ENCODE measurements at places on chromosomes 11 and 22.
A peak's percentile ranks its signal among the peaks of the same experiment; 100 is the strongest.

GRCh38 chr11:71477641-71478527, 24.9 kb downstream of the NADSYN1 start:
- no peak for DNase-seq

DNA sequence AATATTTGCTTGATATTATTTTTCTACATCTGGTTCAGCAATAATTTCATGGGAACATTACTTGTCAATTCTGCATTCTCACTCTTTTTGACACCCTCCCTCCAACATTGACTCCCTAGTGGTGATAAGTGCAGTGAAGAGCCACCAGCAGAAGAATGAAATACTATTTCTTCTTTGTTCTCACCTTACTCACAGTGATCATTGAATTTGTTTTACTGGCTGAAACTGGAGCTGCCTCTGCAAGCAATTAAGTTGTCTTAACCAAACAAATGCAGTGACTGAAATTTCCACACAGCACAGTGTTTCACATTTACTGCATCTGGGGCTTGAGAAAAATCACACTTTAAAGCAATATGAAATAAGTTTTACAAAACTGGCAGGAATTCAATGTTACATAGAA, 189.8 kb downstream of the JRKL start:
- no peak for DNase-seq

DNA sequence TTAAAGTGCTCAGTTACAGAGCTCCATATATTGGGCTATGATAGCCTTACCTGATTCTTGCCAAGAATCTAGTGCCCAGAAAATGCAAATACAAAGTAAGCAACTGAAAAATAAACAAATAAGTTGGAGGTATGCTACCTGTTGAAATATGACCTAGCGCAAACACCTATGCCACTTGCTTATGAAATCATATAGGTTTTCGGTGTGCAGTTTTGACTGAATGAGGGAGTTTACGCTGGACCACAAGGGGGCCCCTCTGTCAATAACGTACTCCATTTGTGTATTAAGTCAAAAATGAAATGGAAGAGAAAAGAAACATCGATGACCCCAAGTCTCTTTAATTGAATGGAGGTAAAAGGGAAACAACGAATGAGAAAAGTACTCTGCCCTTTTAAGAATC, 84.9 kb upstream of the TRIM77 start:
- DNase-seq: no peak

GRCh38 chr11:111446404-111447111, 65.6 kb downstream of the BTG4 start:
- DNase-seq: peak; percentile 80

- no peak for DNase-seq
Observed at GRCh38 chr11:102950622-102951081, 4.9 kb downstream of the MMP13 start.

DNA sequence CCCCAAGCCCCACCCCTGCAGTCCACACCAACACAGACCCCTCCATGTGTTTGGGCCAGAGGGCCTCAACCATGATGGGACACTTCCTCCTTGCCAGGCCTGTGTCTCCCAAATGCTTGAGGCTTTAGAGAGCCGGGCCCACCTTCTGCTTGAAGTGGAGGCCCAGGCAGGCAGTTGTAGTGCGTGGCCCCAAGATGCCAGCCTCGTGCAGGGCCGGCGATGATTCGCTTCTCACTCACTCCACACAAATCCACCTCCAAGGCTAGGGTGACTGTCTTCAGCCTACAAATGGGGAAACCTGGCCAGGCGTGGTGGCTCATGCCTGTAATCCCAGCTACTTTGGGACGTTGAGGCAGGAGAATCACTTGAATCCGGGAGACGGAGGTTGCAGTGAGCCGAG, 5.7 kb downstream of the PRR5 start:
- no peak for DNase-seq

- no peak for DNase-seq
Observed at GRCh38 chr22:17965538-17966402, 58.6 kb downstream of the MICAL3 start.

DNA sequence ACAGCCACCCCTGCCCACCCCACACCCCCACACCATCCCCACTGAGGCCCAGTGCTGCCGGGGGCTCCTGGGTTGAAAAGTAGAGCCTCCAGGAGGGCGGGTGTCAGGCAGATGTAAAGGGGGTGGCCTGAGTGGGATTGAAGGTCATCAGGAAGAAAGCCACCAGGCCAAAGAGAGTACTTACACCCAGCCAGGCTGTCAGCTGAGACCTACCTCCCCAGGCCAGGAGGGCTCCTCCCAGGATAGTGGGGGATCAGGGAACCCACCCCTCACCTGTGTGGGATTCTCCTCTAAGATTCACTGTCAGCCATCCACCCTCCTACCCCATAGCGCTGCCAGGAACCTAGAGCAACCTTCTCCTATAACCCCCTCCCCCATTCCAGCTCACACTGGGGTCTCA, 17.2 kb upstream of the FCHSD2 start:
- no peak for DNase-seq

- no peak for DNase-seq
Observed at GRCh38 chr11:100756559-100756958, 69.5 kb downstream of the ARHGAP42 start.

DNA sequence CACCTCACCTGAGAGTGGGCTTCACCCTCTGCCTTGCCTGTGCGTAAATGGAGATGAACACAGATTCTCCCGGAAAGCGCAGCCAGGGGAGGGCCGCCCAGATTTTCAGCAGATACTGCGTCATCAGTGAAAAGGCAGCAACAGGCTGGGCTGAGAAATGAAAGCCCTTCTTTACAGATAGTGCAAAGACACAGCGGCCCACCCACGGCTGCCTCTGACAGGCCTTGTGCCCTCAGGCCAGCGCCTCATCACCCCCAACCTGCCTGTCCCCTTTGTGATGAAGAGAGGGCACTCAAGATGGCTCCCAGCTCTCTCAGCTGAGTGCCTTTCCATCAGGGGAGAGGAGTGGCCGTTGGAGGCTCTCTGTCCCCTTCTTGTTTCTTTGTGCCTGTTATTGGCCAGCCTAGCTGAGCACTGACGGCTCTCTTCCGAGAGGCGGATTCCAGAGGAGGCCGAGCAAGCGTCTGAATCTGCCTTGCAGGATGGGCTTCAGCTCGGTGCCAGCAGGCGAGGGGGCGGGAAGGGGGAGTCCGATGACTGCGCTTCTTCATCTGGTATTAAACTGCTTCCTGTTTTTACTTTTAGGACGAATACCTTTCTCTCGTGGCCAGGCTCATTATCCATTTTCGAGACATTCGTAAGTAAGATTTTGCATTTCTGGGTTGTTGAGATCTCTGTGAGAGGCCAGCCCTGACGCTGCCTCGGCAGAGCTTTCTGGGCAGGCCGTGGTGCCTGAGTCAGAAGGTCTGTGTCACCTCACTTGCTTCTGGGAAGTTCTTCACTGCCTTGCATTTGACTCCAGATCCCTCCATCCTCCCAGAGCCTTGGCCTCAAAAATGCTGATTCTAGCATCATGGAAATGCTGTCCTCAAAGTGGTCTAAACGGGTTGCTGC, 43.7 kb downstream of the MED15 start:
- DNase-seq: peak; percentile 58

- peak; percentile 83 for DNase-seq
Observed at GRCh38 chr22:38034278-38034882, 22.8 kb upstream of the PICK1 start.

DNA sequence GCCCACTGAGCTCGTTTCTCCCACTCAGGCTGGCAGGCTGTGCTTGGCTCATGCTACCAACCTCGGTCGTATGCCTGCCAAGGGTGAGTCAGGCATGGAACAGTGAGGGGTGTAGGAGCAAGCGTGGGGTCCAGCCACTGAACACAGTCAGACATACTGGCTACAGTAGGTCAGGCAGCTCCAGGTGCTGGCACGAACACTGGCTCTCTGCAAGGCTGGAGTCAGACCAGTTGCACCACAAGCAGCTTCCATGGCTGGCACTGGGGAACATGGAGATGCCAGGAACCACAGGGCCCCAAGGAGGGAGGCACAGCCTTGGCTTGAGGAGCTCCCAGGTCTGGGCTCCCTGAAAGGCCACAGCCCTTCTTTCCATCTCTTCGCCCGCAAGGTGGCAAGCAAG, 410.7 kb upstream of the KIRREL3 start:
- DNase-seq: no peak

DNA sequence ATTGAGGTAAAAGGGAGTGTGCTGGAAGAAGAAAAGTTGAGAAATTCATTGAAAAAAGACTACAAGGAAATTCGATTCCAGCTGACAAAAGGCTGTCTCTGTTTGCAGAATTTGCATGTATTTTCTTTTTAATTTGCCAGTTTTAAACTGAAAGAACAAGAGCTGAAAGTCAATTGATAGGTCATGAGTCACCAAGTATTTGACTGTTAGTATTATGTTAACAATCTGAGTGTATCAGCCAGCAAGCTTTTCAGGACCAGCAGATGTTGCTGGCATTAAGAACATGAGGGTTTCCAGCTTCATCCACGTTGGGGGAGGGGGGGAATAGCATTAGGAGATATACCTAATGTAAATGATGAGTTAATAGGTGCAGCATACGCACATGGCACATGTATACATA, 726.7 kb downstream of the METTL15 start:
- no peak for DNase-seq

- DNase-seq: no peak
Observed at GRCh38 chr22:23751441-23751996, 607 bp upstream of the ZNF70 start.

DNA sequence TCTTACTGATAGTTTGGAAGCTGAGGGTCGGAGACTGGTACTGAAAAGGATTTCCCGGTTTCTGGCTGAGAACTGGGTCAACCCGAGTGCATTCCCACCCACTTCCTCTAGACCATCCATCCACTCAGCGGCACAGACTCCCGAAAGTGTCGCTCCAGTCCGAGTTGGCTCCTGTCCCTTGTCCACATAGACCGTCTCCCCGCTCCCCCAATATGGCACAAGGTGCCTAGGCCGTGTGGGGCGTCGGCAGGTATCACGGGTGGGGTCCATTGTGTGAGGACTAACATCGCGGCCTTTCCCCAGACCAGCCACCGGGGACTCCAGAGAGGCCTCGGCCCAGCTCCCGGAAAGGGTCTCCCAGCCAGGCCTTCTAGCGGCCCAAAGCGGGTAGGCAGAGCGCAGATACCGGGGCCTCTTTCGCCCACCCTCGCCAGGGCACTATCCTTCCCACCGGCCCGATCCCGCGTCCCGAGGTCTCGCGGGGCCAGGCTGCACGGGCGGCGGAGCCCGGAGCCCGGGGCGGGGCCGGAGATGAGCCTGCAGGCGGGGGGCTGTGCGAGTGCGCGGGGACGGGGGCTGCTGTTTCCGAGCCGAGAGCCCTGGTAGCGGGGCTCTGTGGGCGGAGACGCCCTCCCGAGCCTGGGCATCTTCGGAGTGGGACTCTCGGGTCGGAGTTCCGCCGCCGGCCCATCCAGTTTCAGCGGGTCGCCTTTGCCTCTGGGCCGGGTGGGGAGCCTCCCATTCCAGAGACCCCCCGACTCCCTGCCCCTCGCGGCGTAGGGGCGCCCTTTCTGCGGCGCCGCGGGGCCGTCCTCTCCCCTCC, 21.1 kb downstream of the SERPINH1 start:
- DNase-seq: peak; percentile 78

GRCh38 chr11:111409915-111410314, 30.8 kb upstream of the POU2AF1 start:
- no peak for DNase-seq

DNA sequence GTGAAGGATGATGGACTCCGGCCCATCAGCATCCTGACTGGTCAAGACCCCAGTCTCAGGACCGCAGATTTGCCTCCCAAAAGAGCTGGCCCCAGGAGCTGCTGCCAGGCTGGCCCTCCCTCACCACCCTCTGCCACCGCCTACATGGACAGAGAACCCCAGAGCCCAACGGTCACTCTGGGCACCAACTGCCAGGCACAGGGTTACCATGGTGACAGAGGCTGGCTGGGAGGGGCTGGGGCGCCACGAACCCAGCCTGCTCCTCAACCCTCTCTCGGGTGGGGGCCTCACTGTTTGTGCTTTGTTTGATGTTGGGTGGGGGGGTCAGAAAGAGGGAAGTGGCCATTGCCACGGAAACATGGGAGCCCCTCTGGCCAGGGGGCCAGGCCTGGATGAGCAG, 55.8 kb downstream of the ELFN2 start:
- DNase-seq: no peak

DNA sequence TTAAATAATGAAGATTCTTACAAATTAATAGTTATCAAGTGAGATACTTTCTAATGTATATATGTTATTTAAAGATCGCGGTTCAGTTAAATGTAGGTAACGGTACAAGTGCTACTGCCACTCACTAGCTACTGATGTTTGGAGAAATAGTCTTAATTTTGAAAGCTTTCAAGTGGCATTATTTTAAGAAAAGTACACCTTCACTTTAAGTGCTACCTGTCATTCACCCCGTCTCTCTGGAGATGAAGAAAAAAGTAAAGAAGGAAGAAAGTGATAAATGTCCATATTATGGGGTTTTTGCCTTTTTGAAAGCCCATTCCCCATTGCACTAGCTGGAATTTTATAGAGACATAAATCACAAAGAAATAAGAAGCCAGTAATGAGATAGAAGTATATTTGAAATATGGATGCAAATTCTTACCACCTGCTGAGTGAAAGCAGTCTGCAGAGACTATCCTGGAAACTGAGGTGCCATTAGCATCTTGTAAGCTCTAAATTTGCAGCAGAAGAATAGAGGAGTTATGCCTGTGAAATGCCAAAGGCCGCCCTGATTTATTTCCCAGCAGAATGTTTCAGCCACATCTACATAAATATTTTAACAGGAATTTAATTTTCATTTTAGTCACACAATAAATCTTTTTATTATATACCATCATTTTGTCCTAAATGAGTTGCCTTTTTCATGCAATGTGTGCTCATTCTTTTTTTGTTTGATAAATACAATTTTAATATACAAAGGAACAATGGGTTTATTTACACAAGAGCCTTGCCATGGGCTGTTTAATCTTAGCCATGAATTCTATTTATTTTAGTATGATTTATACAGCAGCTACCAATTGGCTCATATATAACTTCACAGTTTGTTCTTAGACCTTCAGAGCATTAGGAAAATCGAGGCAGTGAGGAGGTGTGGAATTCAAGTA, 489.9 kb upstream of the RAG2 start:
- no peak for DNase-seq

DNA sequence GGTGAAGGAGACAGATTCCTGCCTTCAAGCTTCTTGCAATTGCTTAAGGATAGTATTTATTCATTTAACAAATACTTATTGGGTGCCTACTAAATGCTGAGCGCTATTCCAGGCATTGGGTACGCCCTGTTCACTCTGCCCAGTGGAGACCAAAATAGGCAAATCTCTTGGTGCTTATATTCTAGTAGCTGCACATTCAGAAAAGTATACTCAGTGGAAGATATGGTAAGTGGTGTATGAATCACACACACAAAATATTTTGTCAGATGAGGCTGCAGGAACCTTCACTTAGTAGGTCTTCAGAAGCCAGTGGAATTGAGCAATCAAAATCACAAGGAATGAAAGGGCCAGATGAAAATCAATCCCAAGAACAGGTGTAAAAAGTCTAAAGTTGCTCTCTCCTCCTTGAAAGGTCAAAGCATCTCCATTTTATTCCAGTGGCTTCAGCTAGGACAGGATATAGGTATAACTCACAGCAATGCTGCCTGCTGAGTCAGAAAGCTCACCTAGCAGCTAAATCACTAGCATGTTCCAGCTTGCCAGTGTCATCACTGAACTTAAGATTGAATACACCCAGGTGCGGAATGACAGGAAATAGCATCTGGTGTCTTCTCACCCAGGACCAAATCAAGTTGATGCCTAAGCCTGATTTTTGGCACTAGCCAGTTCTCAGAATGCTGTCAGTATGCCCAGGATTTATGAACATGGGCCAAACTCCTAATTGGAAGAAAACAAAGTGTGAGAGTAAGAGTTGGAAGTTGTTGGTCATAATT, 83.9 kb downstream of the AMOTL1 start:
- no peak for DNase-seq

Data from heart left ventricle (tissue), 16 donors.